Kidney tubule cell (primary cell): ENCODE measurements at places on chromosomes 2 and 18.

DNA sequence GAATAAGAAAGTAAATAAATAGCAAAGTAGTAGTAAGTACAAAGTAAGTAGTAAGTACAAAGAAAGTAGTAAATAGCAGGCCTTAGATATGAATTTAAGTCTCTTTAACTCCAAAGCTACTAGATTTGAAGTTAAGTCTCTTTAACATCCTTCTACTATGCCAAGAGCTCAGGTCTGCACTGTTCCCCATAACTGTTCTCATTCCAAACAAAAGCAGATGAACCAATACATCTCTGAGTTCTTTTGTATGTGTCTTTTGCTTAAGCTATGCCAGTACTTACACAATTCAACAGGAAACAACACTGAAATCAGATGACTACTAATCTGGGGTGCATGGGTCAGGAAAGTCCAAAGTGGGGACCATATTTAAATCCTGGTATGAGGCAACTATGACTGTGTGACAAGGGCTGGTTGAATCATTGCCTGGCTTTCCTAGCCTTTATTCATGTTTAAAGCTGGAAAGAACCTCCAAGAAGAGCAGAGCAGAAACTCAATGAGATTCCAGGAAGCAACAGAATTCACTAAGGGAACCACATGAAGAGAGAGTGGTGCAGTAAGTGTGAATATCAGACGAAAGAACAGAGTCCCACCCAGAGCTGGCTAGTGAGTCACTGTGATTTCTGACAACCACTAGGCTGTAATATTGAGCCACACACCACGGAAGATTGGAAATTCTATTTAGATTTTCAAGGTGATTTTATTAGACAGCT lies 51.0 kb upstream of the CYP26B1 start:
- peak; percentile 61 for DNase-seq

GRCh38 chr2:84653302-84653701 lies 137.0 kb downstream of the DNAH6 start:
- no peak for DNase-seq

GRCh38 chr2:19818543-19818942 lies 83.2 kb downstream of the TTC32 start:
- DNase-seq = no peak

DNA sequence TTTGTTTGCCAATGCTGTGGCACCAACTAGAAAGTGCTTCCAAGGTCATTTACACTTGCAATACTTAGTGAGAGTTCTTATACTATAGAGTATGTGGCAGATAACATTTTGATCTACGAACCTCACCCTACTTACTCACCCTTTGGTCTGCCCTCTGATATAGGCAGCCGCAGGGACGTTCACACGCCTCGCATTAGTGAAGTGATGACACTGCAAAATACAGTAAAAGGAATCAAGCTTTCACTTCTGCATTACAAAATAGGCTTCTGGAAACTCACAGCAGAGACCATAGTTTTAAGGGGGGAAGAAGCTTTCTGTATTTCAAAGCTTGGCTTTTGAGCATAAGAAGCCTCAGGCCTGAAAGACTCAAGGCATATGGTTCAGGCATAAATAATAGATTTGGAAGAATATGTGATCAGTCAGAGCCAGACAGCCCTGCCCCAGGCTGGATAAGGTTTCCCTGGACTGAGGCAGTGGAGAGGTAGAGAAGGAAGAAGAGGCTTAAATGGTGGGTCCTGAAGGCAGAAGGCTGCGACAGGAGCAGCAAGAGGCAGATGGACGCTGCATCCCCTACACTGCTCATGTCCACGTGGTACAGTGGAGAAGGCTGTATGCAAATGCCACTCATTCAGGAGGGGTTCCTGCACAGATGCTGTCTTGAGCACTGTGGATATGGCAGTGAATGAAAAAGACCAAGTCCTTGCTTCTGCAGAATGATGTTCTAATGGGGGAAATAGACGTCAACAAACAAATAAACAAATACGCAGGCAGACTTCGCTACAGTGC lies 63.1 kb downstream of the FECH start:
- DNase-seq = no peak

- peak; percentile 90 for DNase-seq
These were observed 42.9 kb upstream of the ATG16L1 start for GRCh38 chr2:233208382-233209116.

GRCh38 chr2:197369228-197369932 lies 58.8 kb upstream of the ANKRD44 start:
- DNase-seq = no peak

DNA sequence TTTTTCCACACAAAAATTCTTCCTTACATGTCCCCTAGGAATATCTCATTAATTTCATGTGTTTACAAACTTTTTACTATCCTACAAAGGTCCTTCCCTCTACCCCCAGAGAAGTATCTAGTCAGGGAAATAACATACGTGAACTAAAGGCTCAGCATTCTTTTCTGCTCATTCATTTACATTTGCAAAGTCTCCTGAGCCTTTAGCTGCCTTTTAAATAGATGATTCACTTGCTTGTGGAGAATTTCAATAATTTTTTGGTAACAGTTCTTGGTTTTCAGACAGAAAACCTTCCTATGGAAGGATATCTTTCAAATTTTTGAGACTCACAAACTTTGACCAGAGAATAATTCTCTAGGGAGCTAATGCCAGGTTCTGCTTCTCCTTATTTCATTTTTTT lies 81.5 kb upstream of the RMDN2 start:
- DNase-seq = peak; percentile 41

DNA sequence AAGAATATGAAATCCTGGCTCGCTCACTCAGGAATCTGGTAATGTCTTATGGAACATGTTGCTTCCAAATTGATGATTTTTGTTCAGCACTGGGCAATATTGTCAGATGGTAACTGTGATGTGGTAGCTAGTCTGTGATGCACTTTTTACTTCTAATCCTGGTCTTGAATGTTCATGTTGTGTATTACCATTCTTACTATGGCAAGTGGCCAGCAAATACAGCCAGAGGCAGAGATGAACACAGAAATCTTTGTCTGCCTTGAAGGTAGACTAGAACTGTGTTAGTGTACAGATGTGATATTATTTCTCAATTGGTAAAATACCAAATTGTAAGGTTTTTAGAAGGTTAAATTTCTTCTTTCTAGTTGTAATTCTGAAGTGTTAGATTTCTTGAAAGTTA lies 83.3 kb downstream of the UBE2E3 start:
- no peak for DNase-seq

GRCh38 chr2:23912054-23912453 lies 14.9 kb downstream of the ATAD2B start:
- peak; percentile 9 for DNase-seq

GRCh38 chr2:11123856-11124759 lies 31.2 kb upstream of the SLC66A3 start:
- peak; percentile 73 for DNase-seq
